Activated T-cell treated with anti-CD3 and anti-CD28 coated beads, Interleukin-2, amount 50 U/mL, for 48 hours (primary cell): ENCODE measurements at places on chromosomes 2 and 18.
A peak's percentile ranks its signal among the peaks of the same experiment; 100 is the strongest.

- DNase-seq: no peak
Measured at GRCh38 chr2:120522151-120522751, 176.3 kb downstream of the INHBB start.

GRCh38 chr18:36419900-36420531 lies 122.5 kb downstream of the FHOD3 start:
- peak; percentile 24 for DNase-seq

GRCh38 chr18:37335409-37335736 lies 230.2 kb downstream of the CELF4 start:
- no peak for DNase-seq

- DNase-seq: no peak
Measured at GRCh38 chr2:176146101-176146500, 5.2 kb upstream of the HOXD4 start.

- no peak for DNase-seq
Measured at GRCh38 chr18:40531051-40531450, 1424.0 kb upstream of the PIK3C3 start.

- no peak for DNase-seq
Measured at GRCh38 chr2:209653134-209653533, 118.5 kb upstream of the UNC80 start.

DNA sequence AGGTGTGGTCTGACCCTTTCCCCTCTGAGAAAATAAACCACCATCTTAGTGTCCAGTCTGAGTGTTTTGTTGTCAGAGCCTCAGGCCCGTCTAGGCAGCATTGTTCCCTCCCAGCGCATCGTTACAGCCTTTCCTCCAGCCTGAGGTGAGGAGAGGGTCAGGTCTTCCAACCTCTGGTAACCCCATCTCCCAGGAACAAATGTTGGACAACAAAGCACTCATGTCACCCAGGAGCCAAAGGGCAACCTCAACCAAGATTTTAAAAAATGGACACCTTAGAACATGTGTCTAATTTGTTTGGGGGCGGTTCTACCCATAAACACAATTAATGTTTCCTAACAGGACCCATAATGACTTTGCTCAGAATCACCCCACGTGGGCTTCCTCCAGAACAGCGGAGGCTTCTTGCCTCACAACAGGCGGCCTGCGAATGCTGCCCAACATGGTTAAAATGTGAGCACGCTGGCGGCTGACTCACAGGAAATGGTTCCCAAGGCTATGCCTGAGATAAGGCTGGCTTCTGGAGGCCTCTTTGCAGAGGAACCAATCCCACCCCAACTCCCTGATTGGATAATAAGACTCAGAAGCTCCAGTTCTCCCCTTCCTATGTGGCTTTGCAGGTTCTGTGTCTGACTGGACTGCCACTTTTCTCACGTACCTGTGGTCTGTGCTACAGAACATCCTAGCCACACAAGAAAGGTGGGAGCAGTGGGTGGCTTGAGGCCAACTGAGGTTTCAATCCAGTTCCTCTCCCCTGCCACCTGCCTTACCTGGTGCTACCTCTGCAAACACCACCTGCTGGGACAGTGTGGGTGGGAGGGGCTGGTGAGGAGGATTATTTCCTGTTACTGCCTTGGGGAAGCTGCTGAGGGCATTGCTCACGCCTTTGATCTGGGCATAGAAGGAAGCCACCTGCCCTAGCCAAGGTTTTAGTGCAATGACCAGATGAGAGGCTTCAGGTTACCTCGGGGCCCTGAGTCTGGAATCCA lies 108.8 kb downstream of the B3GNT2 start:
- DNase-seq: peak; percentile 81

GRCh38 chr18:78903436-78904178 lies 76.0 kb upstream of the SALL3 start:
- DNase-seq: no peak

DNA sequence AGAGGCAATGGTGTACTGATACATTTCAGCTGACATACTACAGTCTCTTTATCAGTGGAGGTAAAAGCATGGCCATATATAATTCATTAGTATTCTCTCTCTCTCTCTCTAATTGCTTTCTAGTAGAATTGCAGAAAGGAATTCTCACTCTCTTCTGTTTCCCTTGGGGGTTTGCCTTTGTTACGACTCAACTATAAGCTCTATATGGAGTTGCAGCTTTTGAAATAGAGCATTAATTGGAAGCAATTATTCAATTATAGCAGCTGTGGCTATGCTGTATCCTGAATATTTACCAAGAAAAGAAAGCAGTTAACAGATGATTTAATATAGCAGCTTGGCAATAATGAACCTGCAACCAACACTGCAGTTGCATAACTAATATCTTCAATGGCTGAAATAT lies 132.7 kb upstream of the STON1 start:
- DNase-seq: no peak

DNA sequence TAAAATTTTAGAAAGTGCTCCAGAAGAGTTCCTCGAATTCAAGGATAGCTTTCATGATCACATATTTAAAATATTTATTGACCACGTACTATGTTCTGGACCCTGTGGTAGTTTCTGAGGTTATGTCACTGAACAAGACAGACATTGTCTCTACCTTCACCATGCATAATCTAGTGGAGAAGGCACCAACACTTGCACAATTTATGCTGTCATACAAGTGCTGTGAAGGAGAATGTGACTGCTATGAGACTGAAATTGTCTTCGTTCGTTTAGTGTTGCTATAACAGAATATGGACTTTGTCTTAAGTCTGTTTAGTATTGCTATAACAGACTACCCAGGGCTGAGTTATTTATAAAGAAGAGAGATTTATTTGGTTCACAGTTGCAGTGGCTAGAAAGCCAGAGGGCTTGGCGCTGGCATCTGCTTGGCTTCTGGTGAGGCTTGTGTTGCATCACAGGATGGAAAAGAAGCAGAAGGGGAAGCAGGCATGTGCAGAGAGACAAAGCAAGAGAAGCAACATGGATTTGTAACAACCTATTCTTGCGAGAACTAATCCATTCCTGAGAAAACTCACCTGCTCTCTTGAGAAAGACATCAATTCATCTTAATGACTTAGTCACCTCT lies 50.0 kb upstream of the RFX8 start:
- DNase-seq: no peak

GRCh38 chr2:217270485-217271121 lies 410.7 kb upstream of the TNP1 start:
- DNase-seq: no peak

DNA sequence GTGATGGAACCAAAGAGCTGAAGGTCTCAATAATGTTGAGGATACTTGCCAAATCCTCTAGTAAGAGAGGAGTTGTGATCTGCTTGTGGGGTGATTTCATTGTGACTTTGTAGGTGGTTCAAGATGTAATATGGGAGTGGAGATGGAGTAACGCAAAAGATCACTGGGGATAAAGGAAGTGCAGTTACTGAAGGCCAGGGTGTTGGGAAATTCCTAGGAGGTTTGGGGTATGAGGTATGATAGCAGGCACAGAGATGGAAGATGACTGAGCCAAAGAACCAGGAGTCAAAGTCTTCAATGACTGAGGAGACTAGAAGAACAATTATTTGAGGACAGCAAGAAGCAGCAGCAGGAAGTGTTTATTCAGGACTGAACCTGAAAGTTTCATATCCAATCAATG lies 222.6 kb downstream of the NCKAP5 start:
- no peak for DNase-seq

DNA sequence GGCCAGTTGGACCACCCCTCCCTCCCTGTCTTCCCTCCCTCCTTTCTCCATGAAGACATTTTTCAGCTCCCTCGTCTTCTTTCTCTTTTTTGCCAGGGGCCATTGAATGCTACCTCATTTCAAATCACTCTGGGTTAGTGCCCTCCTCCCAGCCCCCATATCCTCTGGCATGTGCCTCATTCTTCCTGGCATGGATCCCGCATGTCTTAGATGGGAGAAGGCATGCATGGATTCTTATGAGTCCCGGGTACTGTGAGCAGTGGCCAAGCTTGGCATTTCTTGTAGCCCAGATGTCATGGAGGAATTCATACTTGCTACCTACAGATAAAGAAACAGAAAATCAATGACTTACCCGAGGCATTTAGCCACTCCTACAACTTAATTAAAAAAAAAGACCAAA lies 9.0 kb upstream of the HAAO start:
- no peak for DNase-seq

- DNase-seq: no peak
Measured at GRCh38 chr18:38646296-38646695, 1080.7 kb upstream of the CELF4 start.

GRCh38 chr2:224426656-224427055 lies 24.7 kb upstream of the FAM124B start:
- no peak for DNase-seq

GRCh38 chr2:55490554-55490953 lies 29.0 kb upstream of the CFAP36 start:
- DNase-seq: no peak

DNA sequence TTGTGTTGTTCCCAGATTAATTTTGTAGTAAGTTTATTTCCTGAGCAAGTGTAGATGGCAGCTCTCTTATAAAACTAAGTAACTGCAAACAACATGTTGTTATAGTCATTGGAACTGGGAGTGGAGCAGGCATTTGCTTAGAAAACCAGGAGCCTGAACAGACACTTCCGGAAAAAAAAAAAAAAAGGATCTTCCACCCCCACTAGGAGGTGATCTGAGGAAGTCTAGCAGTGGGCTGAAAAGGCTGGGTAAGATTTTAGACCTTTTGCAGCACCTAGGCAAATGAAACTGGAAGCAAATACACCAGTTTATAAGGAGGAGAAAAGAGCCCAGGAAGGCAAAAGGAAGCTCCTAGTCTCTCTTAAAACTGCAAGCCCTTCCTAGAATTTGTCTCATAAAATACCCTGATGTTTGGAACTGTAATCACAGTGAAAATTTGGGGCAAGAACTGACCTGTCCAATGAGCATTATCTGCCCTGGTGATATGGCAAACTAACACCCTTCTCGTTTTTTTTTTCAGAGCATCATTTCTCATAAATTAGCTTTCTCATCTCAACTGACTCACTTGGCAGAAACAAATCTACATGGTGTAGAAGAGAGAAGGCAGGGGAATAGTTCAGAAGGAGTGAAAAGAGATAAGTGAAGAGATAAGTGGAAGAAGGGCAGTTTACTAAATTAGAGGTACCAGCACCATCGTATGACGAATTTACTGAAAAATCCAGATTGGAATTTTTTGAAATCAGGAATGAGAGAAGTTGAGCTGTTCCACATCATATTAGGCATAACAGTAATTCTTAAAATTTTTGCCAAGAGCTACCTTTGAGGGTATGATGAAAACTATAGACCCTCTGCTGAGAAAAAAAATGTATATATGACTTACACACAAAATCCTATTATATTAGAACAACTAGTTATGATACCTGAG lies 4.2 kb upstream of the CCNYL1 start:
- DNase-seq: no peak

GRCh38 chr18:12783524-12783923 lies 80.7 kb downstream of the PSMG2 start:
- DNase-seq: no peak

GRCh38 chr2:46171411-46171953 lies 125.7 kb upstream of the EPAS1 start:
- DNase-seq: no peak

DNA sequence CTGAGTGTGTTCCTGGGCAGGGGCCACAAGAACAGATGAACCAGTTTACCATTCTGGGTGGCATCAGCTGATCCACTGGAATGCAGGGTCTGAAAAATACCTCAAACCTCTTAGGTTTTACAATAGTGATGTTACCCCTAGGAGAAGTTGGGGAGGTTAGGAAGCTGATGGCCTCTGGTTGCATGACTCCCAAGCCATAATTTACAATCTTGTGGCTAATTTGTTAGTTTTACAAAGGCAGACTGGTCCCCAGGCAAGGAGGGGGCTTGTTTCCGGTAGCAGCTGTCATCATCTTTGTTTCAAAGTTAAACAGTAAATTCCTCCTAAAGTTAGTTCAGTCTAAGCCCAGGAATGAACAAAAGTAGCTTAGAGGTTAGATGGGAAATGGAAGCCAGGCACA lies 113.8 kb upstream of the SLC38A11 start:
- DNase-seq: no peak

- no peak for DNase-seq
Measured at GRCh38 chr18:43312891-43313290, 35.6 kb upstream of the SYT4 start.

DNA sequence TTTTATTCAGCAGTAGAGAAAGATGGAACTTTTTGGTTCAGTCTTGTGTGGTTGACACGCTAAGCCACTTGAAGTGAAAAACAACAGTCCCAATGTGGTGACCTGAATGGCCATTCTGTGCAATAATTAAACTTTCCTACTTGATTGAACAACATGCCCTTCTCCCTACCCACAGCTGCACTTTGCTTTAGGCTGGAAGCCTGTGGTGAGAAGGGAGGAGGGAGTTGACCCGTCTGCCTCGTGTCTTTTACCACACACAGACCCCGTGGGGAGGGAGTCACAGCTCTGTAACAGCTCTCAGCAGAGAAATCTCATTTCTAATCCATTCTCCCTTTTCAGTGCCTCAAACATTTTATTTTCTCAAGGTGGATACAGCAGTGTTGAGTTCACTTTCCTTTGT lies 138.2 kb upstream of the PKDCC start:
- DNase-seq: no peak

DNA sequence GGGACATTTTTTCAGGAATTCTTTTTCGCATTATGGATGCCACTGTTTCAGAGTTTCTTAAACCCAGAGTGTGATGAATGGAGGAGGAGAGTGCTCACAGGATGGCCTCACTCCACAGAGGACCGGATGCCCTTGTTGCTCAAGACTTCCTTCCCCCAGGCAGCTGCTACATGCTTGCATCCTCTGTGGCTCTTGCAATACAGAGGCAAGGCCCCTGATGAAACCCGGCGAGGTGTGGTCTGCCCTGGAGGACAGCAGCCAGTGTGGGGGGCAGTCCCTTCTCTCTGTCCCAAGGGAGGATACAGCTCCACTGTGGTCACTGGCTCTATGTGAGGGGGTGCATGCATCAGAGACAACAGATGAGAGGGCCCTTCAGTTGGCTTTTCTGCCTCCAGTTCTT lies 109.6 kb downstream of the SH3RF3 start:
- no peak for DNase-seq

DNA sequence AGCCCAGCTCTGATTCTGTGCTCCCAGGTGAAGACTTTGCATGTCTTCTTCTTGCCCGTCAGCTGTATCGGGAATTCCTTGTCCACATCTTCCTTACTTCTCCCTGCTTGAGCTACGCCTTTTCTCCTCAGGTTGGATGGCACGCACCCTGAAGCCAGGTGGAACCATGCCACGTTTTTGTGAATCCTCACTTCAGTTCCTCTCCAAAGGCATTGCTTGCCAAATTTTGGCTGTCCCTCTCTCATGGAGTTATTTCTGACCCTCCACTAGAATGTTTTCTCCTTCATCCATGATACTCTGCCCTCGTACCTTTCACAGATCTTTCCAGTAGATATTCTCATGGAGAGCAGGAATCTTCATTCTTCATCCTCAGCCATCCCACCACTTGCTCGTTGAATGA lies 20.2 kb downstream of the ZCCHC2 start:
- DNase-seq: no peak

GRCh38 chr2:238099714-238100048 lies 459 bp upstream of the ESPNL start:
- no peak for DNase-seq
